ENCODE measurements at places on chromosomes 13 and 19. TPM values are rescaled to one million over a fixed set of nuclear protein-coding genes. Genes with fewer than 3 reads are reported as not detected.

Gene LILRA2
- polyA plus RNA-seq, result 0.68 TPM

Gene ZNF808
- polyA plus RNA-seq, result 2.6 TPM

Gene KLF1
- polyA plus RNA-seq, result not detected

Gene CBLC
- polyA plus RNA-seq, result 2.0 TPM

Gene KIR3DL3
- polyA plus RNA-seq, result not detected

Gene CRX
- polyA plus RNA-seq, result 0.11 TPM

Gene SPRED3
- 0.31 TPM for polyA plus RNA-seq

Gene TPP2
- 18.9 TPM for polyA plus RNA-seq

Gene ZNF440
- polyA plus RNA-seq, result 2.6 TPM

Gene NTF4
- polyA plus RNA-seq, result 0.09 TPM

Gene TEKTIP1
- 0.84 TPM for polyA plus RNA-seq

Gene BICRA
- 6.2 TPM for polyA plus RNA-seq

Gene RFXAP
- 2.8 TPM for polyA plus RNA-seq

Gene PSG2
- not detected for polyA plus RNA-seq

Gene RNF225
- not detected for polyA plus RNA-seq

Gene SRRM5
- polyA plus RNA-seq, result 0.79 TPM

Gene PSG1
- polyA plus RNA-seq, result not detected

Gene FFAR2
- polyA plus RNA-seq, result 4.0 TPM

Gene F10
- polyA plus RNA-seq, result 3.8 TPM

Gene ZNF99
- polyA plus RNA-seq, result 0.01 TPM

Gene LRRC63
- 0.34 TPM for polyA plus RNA-seq

Gene SLC7A10
- 9.3 TPM for polyA plus RNA-seq

Gene PSG5
- polyA plus RNA-seq, result not detected

Gene ZNF443
- polyA plus RNA-seq, result 0.76 TPM

Gene TTC9B
- polyA plus RNA-seq, result not detected

Gene ACP4
- not detected for polyA plus RNA-seq

Gene ZNF491
- polyA plus RNA-seq, result 0.22 TPM

Gene PALM3
- 1.9 TPM for polyA plus RNA-seq

Gene CAPS
- polyA plus RNA-seq, result 7.0 TPM

Gene FUT1
- polyA plus RNA-seq, result 3.5 TPM

Gene ZNF471
- polyA plus RNA-seq, result 1.7 TPM

Gene ZNF714
- polyA plus RNA-seq, result 1.3 TPM

Gene LPAR2
- polyA plus RNA-seq, result 12.6 TPM

Gene ZNF93
- 1.7 TPM for polyA plus RNA-seq

Gene PROZ
- not detected for polyA plus RNA-seq

Gene GRIN2D
- 0.34 TPM for polyA plus RNA-seq

Gene CCL25
- polyA plus RNA-seq, result not detected

Gene ZNF560
- polyA plus RNA-seq, result 0.16 TPM

Gene GALP
- not detected for polyA plus RNA-seq

Gene APOC1
- 42.9 TPM for polyA plus RNA-seq

Gene TGDS
- polyA plus RNA-seq, result 11.1 TPM

Gene PRSS57
- not detected for polyA plus RNA-seq

Gene JSRP1
- 0.74 TPM for polyA plus RNA-seq

Gene ZNF709
- 0.34 TPM for polyA plus RNA-seq

Gene ARRDC2
- 15.4 TPM for polyA plus RNA-seq

Gene SIGLEC10
- 3.5 TPM for polyA plus RNA-seq

Gene HRC
- 0.89 TPM for polyA plus RNA-seq

Gene ZNF296
- polyA plus RNA-seq, result 0.22 TPM

Gene LRRC25
- 9.8 TPM for polyA plus RNA-seq

Gene FGF21
- not detected for polyA plus RNA-seq

Gene CGB2
- not detected for polyA plus RNA-seq
